Tibial nerve (tissue), 4 donors: ENCODE measurements at places on chromosomes 11 and 22. TPM values are rescaled to one million over a fixed set of nuclear protein-coding genes. Genes with fewer than 3 reads are reported as not detected.

SMIM35 gene
- total RNA-seq: not detected

OLFML1 gene
- 4.8 TPM for total RNA-seq

RAB3IL1 gene
- 79.2 TPM for total RNA-seq

GPHA2 gene
- total RNA-seq: not detected

PNPLA5 gene
- total RNA-seq: not detected

DNA sequence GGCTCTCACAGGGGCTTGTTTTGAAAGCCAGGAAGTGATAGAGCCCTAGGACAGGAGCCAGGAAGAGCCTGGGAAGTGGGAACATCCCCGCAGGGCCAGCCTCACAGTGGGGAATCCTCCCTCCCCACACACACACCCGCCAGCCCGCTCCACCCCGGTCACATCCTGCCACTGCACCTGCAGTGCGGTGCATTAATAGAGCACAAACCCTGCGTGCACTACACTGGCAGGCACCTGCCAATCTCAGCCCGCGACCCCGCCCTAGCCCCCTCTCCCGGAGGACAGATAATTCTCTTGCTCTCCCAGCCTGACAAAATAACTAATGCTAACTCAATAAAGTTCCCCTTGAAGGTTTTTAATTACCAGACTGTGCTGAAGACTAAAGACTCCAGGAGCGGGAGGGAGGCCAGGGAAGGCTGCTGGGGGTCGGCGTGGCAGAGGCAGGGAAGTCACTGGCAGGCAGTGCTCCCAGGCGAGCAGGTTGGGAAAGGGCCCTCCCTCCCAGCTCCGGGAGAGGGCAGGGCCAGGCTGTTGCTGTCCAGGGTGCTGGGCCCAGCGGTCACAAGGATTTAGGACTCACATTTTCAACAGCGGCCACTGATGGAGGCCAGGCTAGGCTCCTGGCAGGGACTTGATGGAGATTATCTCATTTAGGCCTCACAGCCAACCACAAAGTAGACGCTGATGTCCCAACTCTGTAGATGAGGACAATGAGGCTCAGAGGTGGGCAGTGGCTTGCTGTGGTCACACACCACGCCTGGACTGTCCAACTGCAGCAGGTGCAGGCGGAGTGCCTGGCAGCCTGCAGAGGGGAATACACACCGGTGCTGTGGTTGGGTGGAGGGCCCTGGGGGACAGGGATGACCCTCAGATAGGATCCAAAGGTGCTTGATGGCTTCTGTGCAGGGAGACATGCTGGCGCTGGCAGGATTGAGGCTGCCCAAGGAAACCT lies 23.9 kb upstream of the TCF20 start:
- no peak for DNase-seq

DNA sequence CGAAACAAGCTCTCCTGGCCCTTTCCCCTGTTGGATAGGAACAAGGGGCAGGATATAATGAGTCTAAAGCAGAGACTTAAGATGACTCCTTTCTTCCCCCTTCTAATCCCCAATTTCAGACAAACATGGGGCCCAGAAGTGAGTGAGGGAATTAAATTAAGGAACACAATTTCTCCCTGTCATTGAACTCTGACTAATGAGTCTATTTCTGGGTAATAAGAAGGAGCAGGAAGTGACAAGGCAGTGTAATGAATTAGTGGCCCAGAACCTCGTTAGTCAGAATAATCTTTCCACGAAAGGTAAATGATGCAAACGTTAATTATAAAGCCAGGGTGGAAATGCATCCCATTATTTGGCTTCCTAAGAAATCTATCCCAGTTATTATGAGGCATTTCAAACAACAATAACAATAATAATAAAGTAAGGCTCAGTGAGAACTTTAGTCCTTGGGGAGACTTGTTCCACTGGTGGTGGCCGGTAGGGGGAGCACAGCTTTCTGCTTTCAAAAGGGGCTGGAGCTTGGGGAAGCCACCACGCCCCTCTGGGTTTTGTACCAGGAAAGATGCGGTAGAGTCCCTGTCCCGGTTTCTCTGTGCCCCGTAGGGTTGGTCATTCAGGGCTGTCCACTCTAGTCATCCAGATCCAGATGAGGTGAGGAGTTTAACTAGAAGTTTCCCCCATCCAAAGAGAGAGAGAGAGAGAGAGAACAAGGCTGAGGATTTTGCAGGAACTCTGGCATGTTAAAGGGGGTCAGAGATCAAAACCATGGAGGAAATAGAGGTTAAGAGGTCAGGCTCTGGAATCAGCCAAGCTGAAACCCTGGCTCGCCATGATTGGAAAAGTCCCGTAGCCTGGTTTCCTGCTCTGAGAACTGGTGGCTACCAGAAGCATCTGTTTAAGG lies 298.3 kb downstream of the NTM start:
- DNase-seq: no peak

DNA sequence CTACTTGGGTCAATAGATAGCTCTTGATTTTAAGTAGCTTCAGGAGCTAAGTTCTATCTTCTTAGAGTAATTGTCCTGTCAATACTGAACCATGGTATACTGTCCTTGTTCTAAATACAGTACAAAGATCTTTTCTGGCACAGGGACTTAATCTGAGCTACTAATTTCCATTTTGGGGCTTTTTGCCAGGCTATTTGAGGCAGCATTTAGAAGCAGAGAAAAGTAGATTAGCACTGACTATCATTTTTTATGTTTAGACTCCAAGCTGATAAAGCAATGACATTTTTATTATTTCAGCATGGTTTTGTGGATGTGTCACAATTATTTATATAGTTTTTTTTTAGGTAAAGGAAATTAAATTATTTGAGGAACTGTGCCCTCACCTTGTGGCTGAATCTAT lies 163.2 kb downstream of the FAT3 start:
- no peak for DNase-seq

GRCh38 chr22:45314054-45314721 lies 4.5 kb downstream of the FAM118A start:
- DNase-seq: no peak

GRCh38 chr11:118602331-118602730 lies 5.1 kb upstream of the PHLDB1 start:
- no peak for DNase-seq

DNA sequence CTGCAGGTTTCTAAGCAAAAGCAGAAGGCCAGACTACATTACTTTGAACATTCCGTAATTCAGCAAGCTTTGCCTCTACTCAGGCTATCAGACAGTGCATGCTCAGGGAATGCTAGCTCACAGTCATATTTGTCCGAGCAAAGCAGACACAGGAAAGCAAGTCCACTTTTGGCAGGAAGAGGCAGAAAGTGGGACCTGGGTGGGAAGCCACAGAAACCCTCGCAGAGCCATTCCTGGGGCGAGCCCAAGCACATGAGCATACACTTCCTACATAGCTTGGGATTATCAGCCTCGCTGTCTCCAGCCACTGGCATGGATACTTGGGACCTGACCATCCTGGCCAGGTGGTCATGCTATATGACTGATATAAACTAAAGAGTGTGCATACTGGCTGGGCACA lies 113.3 kb downstream of the TRIM29 start:
- no peak for DNase-seq

DNA sequence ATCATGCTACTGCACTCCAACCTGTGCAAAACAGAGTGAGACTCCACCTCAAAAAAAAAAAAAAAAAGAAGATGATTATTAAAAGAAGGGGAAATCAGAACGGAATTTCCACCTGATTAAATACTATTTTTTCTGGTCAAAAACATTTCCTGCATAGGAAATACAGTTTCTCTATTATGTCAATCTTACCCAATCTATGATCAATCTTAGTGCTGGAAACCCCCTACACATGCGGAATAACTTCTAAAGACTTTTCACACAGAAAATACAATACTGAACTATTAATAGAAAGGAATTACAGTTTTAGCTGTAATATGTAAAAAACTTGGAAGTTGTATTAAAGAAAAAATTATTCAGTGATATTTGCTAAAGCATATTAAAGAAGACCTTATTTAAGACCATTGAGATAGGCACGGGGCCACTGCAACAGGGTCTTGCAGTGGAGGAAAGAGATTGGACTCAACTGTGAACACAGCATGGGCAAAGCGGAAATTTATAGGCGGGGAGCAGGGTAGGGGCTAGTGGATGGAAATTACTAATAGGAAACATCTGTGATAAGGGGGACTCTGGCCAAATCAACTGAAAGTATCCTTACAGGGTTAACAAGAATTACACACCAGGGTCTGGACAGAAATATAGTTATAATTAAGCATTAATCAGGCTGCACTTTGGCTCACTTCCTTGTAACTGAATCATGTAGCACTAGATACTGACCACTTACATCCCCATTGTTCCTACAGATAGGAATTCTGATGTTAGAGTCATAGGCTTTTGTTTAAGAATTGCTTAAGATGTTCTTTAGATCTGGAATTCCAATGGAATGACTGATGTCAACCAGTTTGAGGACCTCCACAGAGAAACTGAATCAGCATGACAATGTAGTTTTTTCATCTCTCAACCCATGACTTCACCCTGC lies 411.5 kb upstream of the DDI1 start:
- DNase-seq: no peak

DNA sequence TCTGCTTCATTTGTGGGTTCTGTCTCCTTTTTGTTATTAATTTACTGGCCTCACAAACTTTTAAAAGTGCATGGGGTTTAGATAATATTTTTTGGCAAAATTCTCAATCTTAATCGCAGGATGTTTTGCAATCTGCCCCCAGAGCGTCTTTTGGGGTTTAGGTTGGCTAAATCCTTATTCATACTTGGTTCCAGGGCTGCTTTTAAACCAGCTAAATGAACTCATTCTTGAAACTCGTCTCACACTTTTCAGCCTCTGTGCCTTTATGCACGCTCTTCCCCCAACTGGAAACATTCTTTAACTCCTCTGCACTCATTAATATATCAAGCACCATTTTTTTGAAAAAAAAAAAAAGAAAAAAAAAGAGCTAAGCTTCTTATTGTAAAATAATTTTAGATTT lies 131.7 kb downstream of the KIF18A start:
- DNase-seq: no peak

GRCh38 chr22:33620085-33620484 lies 300.2 kb downstream of the LARGE1 start:
- no peak for DNase-seq

DNA sequence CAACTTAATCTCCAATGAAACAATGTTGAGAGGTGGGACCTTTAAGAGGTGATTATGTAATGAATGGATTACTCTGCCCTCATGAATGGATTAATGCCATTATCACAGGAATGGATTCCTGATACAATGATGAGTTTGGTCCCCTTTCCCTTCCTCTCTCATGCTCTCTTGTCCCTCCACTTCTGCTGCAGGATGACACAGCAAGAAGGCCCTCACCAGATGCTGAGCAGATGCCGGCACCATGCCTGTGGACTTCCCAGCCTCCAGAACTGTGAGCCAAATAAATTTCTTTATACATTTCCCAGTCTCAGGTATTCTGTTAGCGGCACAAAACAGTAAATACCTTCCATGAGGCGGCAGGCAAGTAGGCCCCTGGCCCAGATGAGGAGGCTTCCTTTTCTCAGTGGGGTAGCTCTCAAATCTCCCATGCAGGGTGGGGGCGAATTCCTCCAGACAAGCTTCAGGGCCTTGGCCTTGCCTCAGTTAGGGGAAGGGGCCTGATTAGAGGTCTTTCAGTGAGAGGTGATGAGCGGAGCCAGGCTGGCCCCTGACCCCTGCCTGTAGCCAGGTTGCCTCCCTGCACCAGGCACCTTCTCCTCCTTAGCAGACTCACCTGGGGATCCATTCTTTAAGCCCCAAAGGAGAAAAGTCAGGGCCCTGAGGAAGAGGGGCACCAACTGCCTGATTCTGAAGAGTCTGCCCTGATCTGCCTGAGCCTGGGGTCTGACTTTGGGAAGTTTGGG lies 86.0 kb downstream of the RRM1 start:
- DNase-seq: no peak

DNA sequence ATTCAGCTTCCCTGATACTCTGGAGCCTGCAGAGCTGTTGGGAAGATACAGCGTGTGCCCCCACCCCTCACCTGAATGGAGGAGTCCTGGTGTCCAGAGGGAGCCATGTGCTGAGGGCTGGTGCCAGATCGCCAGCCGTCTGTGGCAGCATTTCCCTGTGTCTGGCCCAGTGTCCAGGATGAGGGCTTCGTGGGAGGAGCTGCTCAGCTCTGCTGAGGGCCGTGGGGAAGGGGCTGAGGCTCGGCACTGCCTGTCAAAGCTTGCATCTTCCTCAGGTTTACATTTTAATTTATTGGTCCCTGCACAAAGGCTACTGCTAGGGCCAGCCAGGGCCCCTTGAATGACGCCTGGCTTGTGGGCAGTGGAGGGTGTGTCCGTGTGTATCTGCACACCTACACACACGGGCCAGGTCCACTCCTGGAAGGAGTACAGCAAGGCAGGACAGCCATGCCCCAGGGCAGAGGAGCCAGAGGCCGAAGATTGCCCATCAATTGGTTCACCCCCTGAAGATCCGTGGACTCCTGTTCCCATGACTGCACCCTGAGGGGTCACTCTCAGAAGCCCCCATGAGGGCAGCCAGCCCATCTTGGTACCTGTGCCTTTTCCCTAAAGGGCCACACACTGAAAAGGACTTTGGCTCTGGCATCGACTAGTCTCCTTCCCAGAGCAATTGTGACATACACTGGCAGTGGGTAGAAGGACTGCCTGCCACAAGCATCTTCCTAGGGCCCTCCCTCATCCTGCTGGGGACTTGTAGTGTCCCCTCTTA lies 107.7 kb upstream of the PARVA start:
- DNase-seq: no peak

DNA sequence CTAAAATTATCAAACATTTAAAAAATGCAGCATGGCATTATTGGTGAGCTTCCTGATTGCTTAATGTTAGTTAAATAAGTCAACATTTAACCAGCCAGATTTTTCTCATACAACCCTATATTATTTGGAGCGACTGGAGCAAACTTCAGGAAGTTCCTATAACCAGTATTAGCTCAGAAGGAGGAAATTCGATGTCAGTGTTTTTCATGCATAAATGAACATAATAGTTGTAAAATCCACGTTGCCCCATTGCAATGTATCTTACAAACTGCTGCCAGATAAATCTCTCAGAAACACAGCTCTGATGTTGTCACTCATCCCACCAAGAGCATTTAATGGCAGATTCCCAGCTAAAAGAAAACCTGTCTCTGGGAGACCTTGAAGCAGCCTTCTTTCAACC lies 278.5 kb downstream of the CASP12 start:
- DNase-seq: no peak

DNA sequence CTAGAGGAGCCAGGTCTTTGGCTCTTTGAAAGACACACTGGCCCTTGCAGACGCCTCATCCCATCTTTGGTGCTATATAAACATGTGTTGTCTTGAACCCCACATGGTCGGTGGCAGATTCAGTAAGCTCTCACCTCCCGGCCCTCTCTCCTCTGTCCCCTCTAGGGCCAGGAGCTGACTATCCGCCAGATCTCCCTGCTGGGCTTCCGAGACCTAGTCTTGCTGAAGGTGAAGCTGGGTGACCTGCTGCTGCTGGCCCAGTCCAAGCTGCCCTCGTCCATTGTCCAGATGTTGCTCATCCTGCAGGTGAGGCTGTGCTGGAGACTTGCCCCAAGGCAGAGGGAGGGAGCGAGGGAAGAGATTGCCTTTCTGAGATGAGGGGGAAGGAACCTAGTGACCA lies 63.9 kb downstream of the TRAF6 start:
- DNase-seq: no peak

- DNase-seq: no peak
Measured at GRCh38 chr11:117020287-117020686, 77.9 kb downstream of the SIK3 start.
